Activated T-helper 1 cell treated with anti-CD3 and anti-CD28 coated beads, Interleukin-2, amount 50 U/mL, for 16 hours (primary cell): ENCODE measurements at places on chromosomes 7 and 10.

DNA sequence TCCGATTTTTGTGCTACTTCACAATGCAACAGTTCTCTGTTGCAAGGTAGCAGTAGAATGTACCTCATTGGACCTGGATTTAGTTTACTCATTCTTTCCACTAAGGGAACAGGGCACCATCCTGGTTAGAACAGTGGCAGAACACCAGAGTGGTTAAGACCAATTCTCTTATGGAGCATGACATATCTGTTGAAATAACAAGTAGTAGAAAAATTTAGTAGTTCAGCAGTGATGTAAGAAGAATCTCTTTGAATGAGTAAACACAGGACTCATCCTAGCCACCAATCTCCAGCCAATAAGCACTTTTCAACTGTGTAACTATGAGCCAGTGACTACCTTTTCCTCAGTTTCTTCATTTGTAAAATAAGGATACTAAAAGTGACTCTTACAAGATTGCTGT, 2.4 kb downstream of the ANKRD22 start:
- no peak for DNase-seq

DNA sequence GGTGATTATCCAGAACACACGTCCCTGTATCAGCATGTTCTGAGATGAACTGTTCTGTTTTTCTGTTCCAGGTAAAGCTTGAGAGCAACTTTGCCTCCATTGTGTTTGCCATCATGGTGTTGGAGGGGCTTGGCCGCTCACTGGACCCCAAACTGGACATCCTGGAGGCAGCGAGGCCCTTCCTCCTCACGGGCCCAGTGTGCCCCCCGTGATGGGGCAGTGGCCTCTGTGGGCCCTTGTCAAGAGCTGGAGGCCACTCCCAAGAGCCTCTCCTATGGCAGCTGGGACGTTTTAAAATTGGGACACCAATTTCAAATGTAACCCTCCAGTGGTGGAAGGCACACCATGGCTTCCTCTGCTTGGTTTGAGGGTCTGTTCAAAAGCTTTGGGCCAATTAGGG, 1.9 kb upstream of the NDUFB2 start:
- no peak for DNase-seq

GRCh38 chr7:5701085-5701914, 80.2 kb downstream of the RNF216 start:
- DNase-seq, result no peak

DNA sequence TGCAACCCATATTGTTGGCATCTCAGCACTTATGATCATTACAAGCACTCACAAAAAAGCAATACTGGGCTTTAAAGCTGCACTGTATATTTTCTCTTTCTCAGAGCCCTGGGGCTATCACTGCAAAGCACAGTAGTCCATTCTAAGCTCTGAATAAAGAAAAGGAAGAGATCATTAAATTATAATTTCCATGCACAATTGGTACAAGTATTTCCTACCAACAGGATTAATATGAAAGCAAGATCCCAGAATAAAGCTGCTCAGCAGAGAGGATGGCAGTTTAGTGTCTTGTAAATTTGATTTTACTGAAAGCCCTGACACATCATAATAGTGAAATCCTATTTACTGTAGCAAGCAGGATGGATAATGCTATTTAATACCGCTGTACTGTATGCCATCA, 205.3 kb downstream of the CHCHD3 start:
- no peak for DNase-seq

DNA sequence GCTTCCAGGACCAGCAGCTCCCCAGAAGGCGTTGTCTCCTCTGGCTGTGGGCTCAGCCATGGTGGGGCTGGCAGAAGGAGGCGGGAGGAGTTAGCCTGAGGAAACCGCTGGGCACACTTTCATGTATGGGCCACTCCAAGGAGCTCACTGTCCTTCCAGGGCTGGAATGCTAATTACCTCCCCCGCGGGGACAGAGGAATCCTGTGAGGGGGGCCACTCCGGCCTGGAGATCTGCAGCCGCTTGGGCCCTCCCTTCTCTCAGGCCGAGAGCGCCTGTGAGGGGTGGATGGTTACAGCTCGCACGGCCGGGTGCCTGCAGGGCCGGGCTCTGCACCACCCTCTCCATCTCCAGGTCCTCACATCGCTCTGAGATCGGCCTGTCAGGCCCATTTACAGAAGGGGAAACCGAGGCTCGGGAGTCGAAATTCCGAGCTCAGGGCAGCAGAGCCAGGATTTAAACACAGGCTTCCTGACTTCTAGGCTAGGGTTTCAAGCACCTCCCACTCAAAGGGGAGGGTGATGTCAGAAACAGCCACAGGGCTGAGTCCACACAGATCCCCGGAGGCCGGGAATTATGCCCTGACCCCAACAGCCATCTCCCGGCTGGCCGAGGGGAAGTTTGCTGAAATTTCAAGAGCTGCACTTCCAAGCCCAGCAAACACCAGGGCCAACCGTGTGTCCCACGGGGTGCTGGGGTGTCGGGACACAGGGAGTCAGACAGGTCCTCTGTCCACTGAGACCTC, 59.1 kb downstream of the PDGFA start:
- no peak for DNase-seq

GRCh38 chr7:106522696-106523095, 138.3 kb downstream of the CCDC71L start:
- no peak for DNase-seq

DNA sequence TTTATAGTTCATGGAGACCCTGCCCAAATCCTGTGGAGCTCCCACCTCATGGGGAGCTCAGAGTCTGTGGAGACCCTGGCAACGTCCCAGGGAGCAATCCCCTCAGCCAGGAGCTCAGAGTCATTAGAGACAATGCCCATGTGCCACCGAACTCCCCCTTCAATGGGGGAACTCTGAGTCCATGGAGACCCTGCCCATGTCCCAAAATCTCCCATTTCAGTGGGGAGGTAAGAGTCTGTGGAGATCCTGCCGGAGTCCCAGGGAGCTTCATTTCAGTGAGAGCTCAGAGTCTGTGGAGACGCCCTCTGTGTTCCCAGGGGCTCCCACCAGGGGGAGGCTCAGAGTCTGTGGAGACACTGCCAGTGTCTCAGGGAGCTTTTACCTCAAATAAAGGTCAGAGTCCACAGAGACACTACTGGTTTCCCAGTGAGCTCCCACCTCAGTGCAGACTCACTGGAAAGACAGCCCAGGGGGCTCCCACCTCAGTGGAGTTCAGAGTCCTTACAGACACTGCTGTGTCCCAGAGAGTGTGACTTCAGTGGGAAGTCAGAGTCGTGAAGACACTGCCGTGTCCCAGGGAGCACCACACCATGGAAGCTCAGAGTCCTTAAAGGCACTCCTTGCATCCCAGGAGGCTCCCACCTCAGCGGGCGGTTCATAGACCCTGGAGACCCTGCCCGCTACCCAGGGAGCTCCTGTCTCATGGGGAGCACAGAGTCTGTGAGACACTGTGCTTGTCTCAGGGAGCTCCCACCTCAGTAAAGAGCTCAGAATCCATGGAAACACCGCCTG, 5.0 kb downstream of the MYO1G start:
- DNase-seq, result no peak

DNA sequence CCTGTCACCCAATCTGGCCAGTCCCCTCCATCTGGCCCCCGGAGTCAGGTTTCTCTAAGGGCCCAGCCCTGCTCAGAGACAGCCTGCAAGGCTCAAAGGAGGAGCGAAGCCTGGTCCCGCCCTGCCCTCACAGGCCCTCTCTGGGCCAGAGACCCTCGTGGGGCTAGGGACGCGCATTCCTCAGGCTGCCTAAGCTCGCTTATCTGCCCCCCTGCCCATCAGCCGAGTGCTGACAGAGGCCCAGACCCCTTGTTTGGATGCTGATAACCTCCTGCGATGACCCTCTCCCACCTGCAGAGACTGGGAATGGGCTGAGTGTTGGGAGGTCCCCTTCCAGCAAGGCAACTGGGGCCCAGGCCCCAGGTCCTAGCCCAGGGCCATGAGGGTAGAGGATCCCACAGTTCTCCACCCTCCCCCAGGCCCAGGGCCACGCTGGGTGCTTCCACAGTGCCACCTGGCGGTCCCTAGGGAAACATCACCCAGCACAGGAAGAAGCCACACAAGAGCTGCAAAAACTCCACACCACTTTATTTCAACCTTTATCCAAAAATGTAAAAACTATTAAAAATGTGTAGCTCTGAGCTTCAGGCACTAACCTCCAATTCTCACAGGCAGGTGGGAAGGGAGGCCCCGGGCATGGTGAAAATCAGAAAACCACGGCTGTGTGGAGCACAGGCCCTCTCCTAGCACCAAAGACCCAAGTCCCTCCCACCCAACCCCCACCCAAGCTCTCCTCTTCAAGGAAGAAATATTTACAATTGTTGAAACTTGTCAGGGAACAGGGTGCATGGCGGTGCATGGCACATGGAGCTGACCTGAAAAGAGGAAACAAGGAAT, 2.2 kb downstream of the NPM3 start:
- DNase-seq, result peak; percentile 58

DNA sequence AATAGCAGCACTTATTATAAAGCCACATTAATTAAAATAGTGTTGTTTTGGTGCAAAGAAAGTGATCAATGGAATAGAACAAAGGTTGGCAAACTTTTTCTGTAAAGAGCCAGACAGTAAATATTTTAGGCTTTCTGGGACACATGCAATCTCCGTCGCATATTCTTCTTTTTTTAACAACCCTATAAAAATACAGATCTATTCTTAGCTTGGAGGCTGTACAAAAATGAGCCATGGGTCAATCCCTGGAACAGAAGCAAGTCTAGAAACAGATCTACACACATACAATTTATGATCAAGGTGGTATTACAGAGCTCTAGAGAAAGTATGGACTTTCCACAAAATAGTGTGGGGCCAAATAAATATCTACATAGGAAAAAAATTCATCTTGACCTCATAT, 71.8 kb downstream of the ARHGAP21 start:
- no peak for DNase-seq

GRCh38 chr10:70927189-70927943, 39.0 kb upstream of the PCBD1 start:
- no peak for DNase-seq

GRCh38 chr10:60035984-60036383, 129.6 kb upstream of the CCDC6 start:
- DNase-seq, result no peak

- DNase-seq, result no peak
These were observed 76.8 kb upstream of the FRMD4A start for GRCh38 chr10:14407567-14407966.

DNA sequence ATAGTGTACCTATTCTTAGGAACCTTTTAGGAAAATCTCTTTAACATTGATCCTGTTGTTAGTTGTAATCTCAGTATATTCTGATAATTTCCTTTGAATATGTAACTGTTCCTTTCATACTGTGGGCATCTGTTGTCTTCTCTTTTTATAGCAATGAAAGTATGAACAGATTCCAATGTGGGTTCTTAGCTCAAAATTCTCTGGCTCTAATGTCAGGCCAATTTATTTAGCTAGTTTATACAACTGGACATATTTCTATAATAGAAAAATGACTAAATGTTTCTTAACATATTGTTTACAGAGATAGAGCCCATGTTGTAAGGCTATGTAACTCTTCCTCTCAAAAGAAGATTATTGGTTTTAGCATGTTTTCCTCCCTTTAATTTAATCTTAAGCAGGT, 363.2 kb downstream of the AUTS2 start:
- DNase-seq, result no peak

DNA sequence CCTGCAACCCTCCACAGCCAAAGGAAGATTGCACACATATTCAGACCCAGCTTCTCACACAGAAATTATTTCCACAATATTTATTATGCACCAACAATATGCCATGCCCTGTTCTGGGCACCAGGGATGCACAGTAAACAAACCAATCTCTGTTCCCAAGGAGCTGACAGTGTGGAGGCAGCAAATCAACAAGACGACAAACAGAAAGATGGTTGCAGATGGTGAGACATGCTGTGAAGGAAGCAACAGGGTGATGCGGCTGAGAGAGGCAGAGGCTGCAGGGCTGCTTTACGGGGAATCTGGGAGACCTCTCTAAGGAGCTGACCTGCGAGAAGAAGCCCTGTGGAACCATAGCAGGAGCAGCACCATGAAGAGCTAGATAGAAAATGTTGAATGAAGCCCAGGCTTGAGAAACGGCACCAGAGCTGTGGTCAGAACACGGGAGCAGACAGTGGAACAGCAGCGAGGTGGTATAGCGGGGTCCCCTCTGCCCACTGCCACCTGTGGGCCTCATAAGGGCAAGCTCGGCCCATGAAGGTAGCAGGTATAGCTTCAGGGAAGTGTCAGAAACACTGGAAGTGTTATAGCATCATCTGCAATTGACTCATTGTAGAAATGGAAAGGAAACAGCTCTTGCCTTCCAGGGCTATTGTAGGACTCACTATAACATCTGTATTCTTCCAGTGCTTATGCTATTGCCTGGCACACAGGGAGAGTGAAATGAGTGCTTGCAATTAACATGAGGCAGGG, 17.4 kb downstream of the RBP3 start:
- DNase-seq, result no peak

DNA sequence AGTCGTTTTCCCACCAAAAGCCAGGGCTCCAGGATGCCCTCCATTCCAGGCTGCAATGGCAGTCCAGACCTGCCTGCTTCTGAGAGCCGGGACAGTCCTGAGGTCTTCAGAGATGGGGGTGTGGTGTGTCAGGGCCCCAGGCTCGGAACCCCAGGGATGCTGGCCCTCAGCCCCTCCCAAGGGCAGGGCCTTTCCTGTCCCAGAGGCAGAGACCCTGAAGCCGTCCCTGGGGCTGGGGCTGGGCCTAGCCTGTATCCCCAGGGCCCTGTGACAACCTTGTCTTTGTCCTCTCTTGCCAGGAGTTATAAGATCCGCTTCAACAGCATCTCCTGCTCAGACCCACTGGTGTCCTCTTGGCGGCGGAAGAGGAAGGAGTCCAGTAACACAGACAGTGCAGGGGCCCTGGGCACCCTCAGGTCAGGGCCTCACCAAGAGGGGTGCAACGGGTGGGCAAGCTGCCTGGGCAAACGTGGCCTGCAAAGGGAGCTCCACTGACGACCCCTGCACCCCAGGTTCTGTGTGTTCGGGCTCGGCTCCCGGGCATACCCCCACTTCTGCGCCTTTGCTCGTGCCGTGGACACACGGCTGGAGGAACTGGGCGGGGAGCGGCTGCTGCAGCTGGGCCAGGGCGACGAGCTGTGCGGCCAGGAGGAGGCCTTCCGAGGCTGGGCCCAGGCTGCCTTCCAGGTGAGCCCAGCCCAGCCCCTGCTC, 15.9 kb downstream of the NOS3 start:
- no peak for DNase-seq

- DNase-seq, result no peak
These were observed 231.3 kb upstream of the MKLN1 start for GRCh38 chr7:131096267-131096927.

- DNase-seq, result no peak
These were observed 11.2 kb downstream of the CTBP2 start for GRCh38 chr10:125149036-125149679.
